ENCODE measurements at places on chromosomes 12 and 14.

- no peak for DNase-seq
Observed at GRCh38 chr12:66555113-66555512, 123.8 kb downstream of the GRIP1 start.

GRCh38 chr12:26077915-26078702 is 46.7 kb downstream of the BHLHE41 start:
- no peak for DNase-seq

DNA sequence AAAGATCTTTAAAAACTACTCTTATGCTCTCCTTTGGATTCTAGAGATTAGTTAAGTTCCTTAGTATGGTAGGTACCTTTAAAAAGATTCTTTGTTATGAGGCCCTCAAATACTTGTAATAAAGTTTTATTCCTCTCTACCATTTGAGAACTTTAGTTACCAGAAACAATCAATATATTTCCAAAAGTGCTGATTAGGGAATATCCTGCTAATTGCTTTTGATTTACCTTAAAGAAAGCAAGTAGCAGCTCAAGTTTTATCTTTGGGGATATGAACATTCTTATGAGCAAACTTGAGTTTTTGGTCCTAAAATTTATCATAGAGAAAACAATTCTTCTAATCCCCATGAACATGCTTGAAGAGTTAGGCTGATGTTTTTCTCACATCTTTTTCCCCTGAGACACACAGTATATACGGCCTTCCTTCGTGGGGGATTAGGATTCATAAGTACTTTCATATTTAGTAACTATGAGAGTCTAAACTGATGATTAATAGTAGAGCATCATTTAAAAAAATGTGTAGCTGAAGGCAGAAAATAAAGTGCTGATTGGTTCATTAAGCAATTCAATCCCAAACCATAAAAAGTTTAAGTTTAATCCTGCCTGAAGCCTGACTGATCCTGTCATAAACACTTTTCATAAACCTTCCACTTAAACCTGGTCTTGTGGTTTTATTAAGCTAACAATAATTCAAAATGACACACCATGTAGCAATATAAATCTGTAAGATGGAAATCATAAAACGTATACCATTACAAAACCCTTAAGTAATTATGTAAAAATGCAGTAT is 380.5 kb upstream of the FBXO33 start:
- no peak for DNase-seq

GRCh38 chr12:65454115-65454787 is 175.8 kb downstream of the MSRB3 start:
- no peak for DNase-seq

DNA sequence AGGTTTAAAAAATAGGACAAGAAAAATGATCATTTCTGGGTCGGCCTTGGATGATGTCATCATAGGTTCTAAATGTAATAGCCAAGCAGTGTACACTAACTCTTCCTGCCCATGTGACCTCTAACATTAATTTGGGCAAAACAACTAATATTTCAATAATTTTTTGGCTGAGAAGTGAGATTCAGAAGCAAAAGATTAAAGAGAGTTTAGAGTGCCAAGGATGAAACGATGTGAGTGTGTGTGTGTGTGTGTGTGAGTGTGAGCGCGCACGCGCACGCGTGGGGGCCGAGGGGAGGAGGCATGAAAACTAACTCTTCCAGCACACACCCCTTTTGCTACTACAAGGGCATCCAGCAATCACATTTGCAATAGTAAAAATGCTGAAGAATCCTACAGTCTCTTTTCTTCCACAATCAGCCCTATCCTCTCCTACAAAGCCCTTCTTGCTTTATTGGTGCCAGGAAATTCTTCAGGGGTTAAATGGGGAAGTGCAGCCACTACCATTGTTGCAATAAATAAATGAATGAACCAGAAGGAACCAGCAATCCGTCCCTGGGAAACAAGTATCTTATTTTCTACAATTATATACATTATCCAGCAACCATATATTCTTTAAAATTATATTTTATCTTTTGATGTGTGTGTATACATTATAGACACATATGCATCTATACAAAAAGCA is 52.9 kb downstream of the PEBP1 start:
- no peak for DNase-seq

GRCh38 chr14:100386121-100386520 is 63.0 kb downstream of the SLC25A47 start:
- no peak for DNase-seq

DNA sequence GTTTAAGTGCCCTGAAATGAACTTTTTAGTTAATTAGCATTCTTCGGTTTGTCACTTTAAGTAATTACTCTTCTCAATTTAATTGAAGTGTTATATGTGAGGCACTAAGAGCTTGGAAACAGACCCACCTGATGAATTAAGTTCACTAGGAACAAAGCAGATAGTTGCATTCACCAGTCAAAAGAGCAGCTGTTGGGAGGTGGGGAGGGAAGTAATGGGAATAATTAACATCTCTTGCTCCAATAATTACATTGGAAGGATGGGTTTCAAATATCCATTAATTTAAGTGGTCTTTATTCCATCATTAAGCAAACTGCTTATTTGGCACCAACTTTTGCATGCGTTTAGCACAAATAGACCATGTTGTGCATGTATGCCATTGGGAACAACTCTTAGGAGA is 667.2 kb downstream of the GALC start:
- no peak for DNase-seq

- no peak for DNase-seq
Observed at GRCh38 chr14:103259801-103260628, 74.0 kb upstream of the EIF5 start.

DNA sequence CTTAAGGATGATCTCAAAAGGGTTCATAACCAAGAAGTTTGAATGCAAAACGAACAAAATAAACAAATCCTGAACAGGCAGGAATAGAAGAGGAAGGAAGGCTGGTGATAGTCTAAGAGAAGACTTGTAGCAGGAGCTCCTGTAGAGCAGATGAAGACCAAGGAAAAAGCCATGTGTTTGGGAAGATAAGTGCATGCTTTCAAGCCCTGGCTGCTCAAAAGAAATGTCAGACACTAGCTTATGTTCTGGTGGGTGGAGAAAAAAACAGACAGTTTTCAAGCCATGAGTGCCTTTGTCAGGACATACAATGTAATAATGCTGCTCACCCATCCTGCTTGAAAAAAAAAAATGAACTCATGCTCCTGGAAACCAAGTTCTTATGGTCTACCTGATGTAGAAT is 27.4 kb downstream of the TAOK3 start:
- DNase-seq, result no peak

- peak; percentile 81 for DNase-seq
Observed at GRCh38 chr12:132413931-132414588, 75.9 kb upstream of the FBRSL1 start.

DNA sequence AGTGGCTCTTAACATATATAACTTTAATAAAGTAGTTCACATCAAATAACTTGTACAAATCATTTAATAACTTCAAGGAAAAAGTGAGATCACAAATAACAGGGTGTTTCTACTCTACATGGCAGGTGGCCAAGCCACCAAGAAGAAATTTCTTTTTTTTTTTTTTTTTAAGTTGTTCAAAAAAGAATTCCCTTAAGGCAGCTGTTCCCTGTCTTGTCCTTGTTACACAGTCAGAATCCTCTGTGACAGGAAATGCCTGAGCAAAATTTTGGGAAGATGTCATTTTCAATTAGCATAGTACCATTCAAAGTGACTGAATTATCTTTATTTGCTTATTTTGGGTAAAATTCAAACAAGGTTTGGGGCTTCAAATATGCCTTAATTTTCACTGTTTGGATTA is 79.4 kb downstream of the LIN7A start:
- no peak for DNase-seq

DNA sequence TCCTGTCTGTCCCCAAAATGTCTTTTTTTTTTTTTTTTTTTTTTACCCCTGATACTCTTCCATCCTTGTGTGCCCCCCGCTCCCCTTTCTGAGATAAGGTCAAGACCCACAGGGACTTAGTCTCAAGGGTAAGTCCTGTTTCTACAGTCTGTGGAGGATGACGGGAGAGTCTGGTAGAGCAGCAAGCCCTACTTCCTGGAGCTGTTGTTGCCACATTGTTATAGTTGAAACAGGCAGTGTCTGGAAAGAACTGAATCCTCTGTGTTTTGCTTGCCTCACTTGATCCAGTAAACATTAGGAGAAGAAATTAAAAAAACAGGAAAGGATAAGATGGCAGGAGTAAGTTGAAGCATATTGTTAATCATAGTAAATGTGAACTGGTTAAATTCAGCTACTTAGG is 45.5 kb downstream of the ZNF664 start:
- DNase-seq, result no peak

GRCh38 chr14:41606282-41606531 is 469 bp upstream of the LRFN5 start:
- no peak for DNase-seq

GRCh38 chr12:116673681-116674111 is 64.2 kb downstream of the SPRING1 start:
- DNase-seq, result peak; percentile 54

DNA sequence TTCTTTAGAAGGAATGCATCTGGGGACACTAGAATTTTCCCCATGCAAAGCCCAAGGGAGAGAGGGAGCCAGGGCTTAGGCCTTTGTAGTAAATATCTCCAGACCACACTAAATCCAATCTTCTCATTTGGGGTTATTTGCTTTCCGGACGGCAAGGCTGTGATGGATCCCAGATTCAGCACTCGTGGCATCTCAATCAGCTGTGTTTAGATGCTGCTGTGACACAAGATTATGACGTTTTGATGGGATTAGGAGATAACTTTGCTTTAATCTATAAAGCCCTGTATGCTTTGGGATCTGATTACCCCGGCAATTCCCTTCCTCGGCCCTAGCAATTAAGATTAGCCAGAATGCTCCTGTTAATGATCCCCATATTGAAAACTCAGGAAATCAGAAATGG is 686.7 kb upstream of the TBX3 start:
- DNase-seq, result no peak

- peak; percentile 31 for DNase-seq
Observed at GRCh38 chr14:69316449-69317101, 56.6 kb downstream of the GALNT16 start.

DNA sequence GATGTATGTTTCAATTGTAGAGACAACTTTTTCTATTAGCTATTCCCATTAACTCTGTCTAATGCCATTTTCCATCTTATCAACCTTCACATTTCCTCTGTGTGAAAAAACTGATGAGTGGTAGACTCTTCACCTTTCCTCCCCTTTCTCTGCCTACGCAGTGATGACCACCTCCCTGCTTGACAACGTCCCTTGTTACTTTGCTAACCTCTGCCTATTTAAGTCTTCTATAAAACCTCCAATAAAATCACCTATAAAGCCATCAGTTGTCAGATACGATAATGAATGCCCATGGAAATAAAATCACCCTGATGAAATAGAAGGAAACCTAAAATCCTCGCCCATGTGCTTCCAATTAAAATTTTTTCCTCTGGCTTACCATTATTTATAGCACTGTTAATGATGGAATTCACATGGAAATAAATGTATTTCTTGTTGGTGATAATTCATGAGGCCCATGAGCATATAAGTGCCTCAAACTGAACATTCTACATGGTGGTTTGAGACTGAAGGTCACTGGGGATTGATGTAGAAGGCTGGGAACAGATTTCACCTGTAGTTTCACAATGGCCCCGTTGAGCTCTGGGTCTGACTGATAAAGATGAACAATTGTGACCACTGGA is 1454.0 kb upstream of the SEL1L start:
- no peak for DNase-seq

DNA sequence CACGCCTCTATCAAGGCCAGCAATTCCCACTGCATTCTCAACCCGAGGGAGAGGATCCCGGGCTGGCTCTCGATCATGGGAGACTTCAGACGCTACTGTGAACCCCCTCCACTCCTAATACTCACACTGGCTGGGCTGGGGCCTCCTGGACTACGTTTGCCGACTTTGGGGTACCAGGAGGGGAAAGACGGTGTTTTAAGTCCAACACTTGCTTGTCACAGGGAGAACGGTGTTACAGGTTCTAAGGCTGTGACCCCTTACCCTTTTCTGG is 463 bp downstream of the NACA start:
- no peak for DNase-seq

- DNase-seq, result no peak
Observed at GRCh38 chr12:50287271-50287670, 4.0 kb upstream of the LIMA1 start.

GRCh38 chr14:104510794-104511611 is 68.6 kb upstream of the C14orf180 start:
- peak; percentile 51 for DNase-seq

- peak; percentile 53 for DNase-seq
Observed at GRCh38 chr12:615620-616019, 47.6 kb downstream of the NINJ2 start.

- no peak for DNase-seq
Observed at GRCh38 chr12:54984658-54985376, at the start of gene TESPA1. Gene TESPA1 (minus strand): TSS chr12:54984762. CDS start chr12:54974562, 10,200 bp downstream.

- DNase-seq, result no peak
Observed at GRCh38 chr12:30959110-30959710, 32.7 kb downstream of the TSPAN11 start.

GRCh38 chr12:76983420-76983819 is 81.9 kb downstream of the E2F7 start:
- DNase-seq, result no peak

DNA sequence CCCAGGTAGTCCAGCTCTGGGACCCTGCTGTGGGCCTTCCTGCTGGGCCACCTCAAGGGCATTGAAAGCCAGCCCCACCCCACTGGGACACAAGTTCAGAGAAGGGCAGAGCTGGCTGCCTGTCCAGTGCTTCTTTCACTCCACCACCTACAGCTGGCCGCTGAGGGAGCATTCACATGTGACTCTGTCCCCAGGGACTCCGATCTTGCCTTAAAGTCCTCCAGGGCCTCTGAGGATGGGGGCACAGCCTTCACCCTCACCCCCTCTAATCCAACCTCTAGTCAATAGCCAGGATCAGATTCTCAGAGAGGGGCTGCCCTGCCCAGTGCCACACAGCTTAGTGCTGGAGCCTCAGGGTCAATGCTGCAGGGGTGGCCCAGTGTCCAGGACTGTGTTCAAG is 5.0 kb upstream of the CYP46A1 start:
- DNase-seq, result peak; percentile 46

DNA sequence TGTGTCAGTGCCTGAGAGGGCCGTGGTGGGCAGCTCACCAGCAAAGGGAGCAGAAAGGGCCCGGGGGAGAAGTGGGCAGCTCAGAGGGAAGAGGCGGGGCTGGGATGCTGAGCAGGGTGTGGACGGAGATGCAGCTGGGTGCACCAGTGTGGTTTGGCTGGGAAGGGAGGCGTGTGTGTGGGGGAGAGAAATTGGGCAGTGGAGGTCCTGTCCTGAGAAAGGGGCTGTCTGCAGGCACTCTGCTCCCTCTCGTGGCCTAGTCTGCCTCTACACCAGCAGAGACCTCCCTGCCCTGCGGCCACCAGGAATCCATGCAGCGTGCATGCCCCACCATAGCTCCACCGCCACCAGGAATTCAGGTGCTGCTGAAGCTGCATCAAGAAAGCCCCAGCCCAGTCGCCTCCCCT is 6.4 kb downstream of the TMEM121 start:
- DNase-seq, result peak; percentile 69

- peak; percentile 91 for DNase-seq
Observed at GRCh38 chr12:48601013-48601756, 31.3 kb upstream of the LALBA start.
